ENCODE measurements at places on chromosomes 1 and 21.

GRCh38 chr21:36113647-36114428 lies 21.0 kb upstream of the CBR3 start:
- no peak for DNase-seq

GRCh38 chr1:99457381-99458165 lies 188.3 kb upstream of the PALMD start:
- no peak for DNase-seq

GRCh38 chr1:156064615-156065014 lies 3.7 kb downstream of the RAB25 start:
- no peak for DNase-seq

GRCh38 chr1:22018583-22019559 lies 17.4 kb downstream of the CELA3A start:
- peak; percentile 71 for DNase-seq

DNA sequence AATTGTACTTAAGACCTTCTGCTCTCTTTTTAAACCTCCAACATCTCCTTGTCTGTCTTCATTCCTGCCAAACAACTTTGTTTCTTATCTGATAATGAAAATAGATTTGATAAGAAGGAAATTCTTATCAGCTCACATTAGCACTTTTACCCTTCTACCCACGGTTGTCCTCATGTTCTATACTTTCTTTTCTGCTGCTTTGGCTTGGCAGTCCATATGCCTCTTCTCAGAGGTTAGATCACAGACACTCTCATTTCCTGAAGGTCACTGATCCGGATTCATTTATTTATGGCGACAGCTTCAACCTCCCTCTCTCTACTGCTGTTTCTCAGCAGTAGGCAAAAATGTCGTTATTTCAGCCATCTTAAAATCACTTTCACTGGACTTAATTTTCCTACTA lies 2015.8 kb downstream of the NCAM2 start:
- no peak for DNase-seq

DNA sequence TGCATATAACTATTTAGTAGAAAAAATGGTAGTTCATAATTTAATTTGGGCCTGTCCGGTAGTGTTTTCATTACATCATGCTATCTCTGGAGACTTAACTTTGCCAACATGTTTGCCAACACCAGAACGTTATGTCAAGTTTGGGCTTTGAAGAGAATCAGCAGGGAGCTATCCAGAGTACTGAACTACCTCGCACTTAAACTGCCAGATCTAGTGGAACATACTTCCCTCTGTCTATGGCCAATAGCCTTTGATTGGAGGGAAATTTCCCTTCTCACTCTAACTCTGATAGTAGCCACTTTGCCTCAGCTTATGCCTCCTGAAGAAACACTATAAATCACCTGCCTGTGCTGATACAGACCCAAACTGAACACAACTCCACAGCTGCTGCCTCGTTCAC lies 10.0 kb downstream of the LRRC53 start:
- DNase-seq = no peak
